ENCODE measurements at places on chromosomes 11 and 22.

- peaks cover 91% of the 10 kb centered on the region for H3K36me3 ChIP-seq
- H3K27me3 ChIP-seq: no peaks in the 10 kb centered on the region
- DNase-seq: no peak
- peaks cover 5% of the 10 kb centered on the region for H3K4me1 ChIP-seq
- no peak overlapping the region for H3K27ac ChIP-seq
These were observed 22.2 kb downstream of the SHISA8 start for GRCh38 chr22:41892721-41893120.

GRCh38 chr22:36298118-36298517 lies 45.2 kb downstream of the APOL1 start:
- peaks cover 100% of the 10 kb centered on the region for H3K36me3 ChIP-seq
- peak overlapping the region; percentile 66 for H3K27ac ChIP-seq
- DNase-seq: peak; percentile 30
- peaks cover 7% of the 10 kb centered on the region for H3K4me1 ChIP-seq
- H3K27me3 ChIP-seq: no peaks in the 10 kb centered on the region
- no peak overlapping the region for H3K4me3 ChIP-seq

DNA sequence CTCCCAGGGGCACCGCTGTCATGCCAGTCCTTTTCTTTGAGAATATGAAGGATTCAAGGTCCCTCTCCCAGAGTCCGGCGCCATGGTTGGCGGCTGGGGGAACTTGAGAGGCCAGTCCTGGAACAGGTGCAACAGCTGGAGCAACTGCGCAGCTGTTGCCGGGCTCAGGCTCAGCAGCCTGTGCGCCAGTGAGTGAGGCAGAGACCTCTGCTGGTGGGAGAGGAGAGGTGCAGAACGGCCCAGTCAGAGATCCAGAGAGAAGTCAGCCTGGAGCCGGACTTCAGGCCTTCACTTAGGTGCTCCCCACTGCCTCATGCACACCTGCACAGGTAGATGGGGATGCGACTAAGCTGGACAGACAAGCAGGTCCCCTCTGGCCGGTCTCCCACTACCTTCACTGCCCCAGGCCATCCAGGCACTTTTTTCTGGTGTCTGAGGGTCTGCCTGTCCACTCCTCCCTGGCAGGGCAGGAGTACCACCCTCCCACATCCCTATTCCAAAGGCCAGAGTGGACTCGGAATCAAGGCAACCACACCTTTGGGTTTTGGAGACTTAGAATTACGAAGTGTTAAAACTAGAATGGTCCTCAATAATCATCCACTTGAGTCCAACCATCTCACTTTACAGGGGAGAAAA lies 4.6 kb downstream of the CHRDL2 start:
- peak; percentile 86 for DNase-seq
- no peak overlapping the region for H3K4me3 ChIP-seq
- H3K36me3 ChIP-seq: no peaks in the 10 kb centered on the region
- H3K27me3 ChIP-seq: peaks cover 46% of the 10 kb centered on the region
- peaks cover 17% of the 10 kb centered on the region for H3K4me1 ChIP-seq

- no peak overlapping the region for H3K4me3 ChIP-seq
- no peak overlapping the region for H3K27ac ChIP-seq
- H3K36me3 ChIP-seq: no peaks in the 10 kb centered on the region
- peaks cover 6% of the 10 kb centered on the region for H3K27me3 ChIP-seq
- H3K4me1 ChIP-seq: no peaks in the 10 kb centered on the region
These were observed 340.5 kb downstream of the TENM4 start for GRCh38 chr11:79100093-79100910.

- no peak for DNase-seq
- no peak overlapping the region for H3K27ac ChIP-seq
- peaks cover 75% of the 10 kb centered on the region for H3K36me3 ChIP-seq
- H3K4me1 ChIP-seq: peaks cover 41% of the 10 kb centered on the region
- H3K27me3 ChIP-seq: no peaks in the 10 kb centered on the region
These were observed 39.3 kb downstream of the SGSM3 start for GRCh38 chr22:40409613-40410113.

DNA sequence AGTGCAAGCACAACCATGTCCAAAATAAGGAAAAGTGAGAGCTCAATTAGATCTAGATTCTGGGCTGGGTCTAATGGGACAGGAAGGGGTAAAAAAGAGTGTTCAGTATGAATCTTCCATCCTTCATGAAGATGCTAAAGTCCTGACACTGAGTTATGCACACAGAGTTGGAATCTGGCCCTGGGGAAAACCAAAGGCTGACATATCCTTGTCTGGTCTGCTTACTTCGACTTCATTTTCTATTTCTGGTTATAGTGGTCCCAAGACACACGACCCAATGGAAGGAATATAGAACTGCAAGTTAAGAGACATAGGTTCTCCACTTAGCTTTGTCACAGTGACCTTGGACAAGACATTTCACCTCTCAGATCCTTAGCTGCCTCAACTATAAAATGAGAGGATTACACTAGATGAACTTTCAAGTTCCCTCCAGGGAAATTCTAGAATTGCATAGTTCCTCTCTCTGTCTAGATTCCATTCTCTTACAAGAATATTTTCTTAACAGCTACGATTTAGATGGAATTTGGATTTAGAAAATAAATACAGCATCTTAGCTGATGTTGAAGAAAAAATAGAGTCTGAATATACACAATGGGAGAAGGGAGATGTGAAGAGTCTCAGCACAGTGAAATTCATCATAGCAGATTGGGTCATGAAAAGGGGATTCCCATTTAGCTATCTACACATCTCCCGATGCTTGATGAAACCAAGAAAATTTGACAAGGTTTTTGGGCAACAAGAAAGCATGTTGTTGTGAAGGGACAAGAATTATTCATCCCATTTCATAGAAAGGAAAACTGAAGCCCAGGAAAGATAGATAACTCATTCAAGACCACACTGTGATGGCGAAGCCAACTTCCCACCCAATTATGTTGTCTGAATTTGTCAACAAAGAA lies 3.3 kb downstream of the BLID start:
- H3K36me3 ChIP-seq: no peaks in the 10 kb centered on the region
- no peaks in the 10 kb centered on the region for H3K27me3 ChIP-seq
- no peak overlapping the region for H3K4me3 ChIP-seq
- H3K27ac ChIP-seq: no peak overlapping the region

DNA sequence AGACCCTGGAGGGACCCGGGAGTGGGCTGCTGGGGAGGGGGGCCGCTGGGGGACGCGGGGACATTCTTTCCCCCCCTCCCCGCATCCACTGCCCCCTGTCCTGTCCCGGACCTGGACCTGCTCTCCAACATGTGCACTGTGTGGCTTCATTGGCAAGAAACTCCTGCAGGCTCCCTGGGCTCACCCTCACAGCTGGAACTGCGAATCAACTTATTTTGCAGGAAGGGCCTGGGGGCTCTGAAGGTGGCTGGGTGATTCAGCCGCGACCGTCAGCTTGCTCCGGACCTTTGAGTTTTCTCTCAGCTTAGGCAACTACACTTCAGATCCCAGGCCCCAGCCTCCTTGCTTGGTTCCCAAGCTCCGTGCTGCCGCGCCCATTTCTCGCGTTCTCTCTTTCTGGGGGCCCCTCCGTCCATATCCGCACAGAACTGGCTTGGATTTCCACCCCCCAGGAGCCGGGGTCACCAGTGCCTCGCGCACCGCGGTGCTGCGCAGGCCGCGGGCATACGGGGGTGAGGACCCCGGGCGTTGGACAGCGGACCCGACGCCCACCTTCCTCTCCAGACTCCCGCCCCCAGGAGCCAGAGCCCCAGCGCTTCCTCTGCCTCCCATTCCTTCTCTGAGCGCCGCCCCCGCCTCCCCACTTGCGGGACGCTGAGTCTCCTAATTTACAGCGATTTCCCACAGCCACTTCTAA lies 471 bp upstream of the AHNAK start:
- peak overlapping the region; percentile 98 for H3K4me3 ChIP-seq
- peaks cover 73% of the 10 kb centered on the region for H3K4me1 ChIP-seq
- no peak for DNase-seq
- H3K36me3 ChIP-seq: no peaks in the 10 kb centered on the region
- H3K27me3 ChIP-seq: peaks cover 16% of the 10 kb centered on the region

- H3K4me3 ChIP-seq: no peak overlapping the region
- no peak overlapping the region for H3K27ac ChIP-seq
- H3K27me3 ChIP-seq: no peaks in the 10 kb centered on the region
- no peaks in the 10 kb centered on the region for H3K4me1 ChIP-seq
These were observed 14.8 kb downstream of the TRIM29 start for GRCh38 chr11:120122924-120123683.

GRCh38 chr11:19258641-19259230 lies 18.0 kb upstream of the E2F8 start:
- H3K27me3 ChIP-seq: no peaks in the 10 kb centered on the region
- no peak overlapping the region for H3K27ac ChIP-seq
- H3K36me3 ChIP-seq: no peaks in the 10 kb centered on the region
- no peak for DNase-seq

All from spleen (tissue), 13 donors.